Daoy (cell line): ENCODE measurements at places on chromosomes 2 and 18. TPM values are rescaled to one million over a fixed set of nuclear protein-coding genes. Genes with fewer than 3 reads are reported as not detected.

The CROCC2 gene
- not detected in 2 replicates for total RNA-seq

DNA sequence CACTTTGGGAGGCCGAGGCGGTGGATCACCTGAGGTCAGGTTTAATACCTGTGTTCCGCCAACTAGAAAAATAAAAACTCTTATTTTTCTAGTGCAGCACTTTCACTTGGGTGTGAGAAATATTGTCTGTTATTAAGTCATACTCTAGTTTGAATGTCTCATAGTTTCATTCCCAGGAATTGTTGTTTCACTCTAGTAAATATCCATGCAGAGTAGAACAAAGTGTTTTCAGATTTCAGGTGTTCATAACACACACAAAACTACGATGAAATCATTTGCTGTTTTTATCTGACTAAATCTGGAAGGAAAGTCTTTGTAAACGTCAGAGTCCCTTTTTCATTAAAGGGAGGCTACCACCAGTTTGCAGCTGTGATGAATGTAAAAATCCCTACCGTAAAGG lies 4.0 kb downstream of the FAM117B start:
- DNase-seq = no peak

- peak; percentile 29 for DNase-seq
These were observed 36.8 kb upstream of the PLEKHM3 start for GRCh38 chr2:208062113-208062512.

The PNKD gene
- total RNA-seq = 25.0 and 36.4 TPM in 2 replicates
